HFFc6 (cell line): ENCODE measurements at places on chromosomes 2 and 18.

DNA sequence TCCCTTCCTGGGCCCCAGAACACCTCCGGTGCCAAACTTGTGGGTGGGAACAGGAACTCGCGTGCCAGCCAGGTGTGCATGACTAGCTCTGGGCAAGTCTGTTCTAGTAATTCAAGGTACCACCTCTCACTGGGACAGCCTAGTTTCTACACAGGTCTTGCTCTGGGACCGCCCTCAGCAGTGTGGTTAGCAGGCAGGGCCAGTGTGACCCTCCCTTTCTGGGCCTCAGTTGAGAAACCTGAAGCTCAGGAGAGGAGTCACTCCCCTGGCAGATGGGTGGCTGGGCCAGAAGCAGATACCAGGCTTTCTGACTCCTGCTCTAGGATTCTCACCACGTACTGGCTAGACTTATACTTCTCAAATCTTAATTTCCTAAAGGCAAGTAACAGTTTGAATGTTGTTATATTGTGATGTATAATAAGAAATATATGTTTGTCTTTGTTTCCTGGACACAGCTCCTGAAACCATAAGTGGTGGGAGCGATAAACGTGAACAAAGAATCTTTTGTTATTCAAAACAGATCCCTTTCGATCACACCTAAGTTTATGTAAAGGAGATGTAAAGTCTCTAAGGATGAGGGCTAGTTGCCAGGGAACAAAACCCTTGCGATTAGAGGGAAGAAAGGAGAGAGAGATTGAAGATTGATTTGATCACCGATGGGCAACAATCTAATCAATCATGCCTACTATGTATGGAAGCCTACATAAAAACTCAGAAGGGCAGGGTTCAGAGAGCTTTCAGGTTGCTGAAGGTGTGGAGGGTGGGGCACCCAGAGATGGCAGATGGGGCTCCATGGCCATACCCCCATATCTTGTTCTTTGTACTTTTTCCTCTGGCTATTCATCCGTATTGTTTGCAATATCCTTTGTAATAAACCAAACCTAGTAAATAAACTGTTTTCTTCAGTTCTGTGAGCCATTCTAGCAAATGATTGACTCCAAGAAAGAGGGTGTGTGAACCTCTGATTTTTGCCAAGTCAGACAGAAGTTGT, 952 bp upstream of the UGT1A6 start:
- no peak for DNase-seq

DNA sequence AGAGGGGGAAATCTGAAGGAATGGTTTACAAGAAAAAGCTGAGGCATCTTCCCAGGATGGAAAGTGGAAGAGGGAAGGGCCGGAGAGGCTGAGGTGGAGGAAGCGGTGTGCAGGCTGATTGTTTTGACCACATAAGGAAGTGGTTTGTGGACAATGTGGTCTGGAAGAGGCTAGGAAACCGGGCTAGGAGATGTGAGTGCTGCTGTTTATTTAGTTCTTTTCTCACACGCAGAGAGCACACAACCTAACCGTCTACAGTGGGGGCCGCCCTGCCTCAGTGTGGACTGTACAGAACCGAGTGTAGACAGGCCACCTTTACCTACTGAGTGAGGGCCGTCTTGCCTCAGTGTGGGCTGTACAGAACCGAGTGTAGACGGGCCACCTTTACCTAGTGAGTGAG, 251.7 kb upstream of the PXDN start:
- DNase-seq: no peak

DNA sequence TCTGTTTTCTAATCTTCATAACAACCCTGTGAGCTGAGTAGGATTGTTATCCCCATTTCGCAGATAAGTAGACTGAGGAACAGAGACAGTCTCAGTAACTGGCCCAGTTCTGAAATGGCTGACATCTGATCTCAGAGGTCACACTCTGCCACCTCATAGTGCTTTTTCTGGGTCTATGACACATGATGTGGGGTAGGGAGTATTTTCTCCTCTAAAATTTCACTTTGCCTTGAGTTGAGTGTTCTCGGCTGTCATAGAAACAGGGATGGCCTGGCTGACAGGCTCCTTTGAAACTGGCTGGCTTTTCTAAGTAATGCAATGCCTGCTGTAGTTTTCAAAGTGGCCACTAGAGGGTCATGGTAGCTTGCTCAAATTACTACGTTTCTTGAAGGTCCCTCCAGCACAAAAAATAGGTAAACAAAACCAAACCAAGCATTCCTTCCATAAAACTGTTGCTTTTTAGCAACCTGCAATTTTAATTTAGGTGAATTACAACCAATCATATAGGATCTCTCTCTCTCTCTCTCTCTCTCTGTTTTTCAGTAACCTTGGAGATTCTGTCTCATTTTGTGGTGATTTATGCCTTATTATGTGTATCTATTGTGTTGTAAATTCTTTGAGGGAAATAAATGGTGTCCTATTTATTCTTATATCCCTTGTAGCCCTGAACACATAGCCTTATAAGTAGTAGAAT, 84.2 kb upstream of the TTN start:
- DNase-seq: peak; percentile 71

- no peak for DNase-seq
Measured at GRCh38 chr18:73503326-73503725, 635.5 kb upstream of the NETO1 start.

- no peak for DNase-seq
Measured at GRCh38 chr2:117644403-117644802, 170.1 kb upstream of the DDX18 start.

DNA sequence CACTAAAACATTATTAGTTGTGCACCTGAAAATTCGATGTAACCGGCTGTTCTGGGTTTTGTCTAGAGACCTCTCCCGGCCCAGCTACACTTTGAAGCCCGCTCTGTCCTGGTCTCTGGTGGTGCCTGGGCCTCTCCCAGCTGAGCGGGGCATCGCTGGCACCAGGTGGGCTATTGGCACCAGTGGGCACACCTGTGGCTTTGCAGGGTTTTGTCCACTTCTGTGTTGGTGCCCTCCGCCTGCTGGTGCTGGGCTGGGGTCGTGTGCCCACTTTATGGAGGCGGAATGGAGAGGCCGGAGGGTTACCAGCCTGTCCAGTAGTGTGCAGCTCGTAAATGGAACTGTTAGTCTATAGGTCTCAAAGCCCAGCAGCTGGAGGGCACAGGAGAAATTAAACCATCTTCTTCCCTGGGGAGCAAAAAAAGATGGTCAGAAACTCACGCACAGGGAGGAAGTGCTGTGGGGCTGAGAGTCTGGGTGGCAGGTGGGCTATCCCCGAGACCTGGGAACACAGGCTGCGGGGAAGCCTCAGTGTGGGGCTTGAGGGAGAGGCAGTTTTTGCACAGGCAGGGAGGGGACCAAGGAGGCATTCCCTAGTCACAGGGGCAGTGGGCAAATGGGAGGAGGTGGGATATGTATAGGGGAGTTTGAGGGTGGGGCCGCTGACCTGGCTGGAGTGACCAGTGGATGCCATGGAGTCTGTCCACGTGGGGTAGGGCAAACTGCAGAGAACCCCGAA, 30.4 kb downstream of the SH3BP4 start:
- DNase-seq: no peak

GRCh38 chr2:103805746-103806145, 1043.9 kb downstream of the TMEM182 start:
- DNase-seq: no peak

DNA sequence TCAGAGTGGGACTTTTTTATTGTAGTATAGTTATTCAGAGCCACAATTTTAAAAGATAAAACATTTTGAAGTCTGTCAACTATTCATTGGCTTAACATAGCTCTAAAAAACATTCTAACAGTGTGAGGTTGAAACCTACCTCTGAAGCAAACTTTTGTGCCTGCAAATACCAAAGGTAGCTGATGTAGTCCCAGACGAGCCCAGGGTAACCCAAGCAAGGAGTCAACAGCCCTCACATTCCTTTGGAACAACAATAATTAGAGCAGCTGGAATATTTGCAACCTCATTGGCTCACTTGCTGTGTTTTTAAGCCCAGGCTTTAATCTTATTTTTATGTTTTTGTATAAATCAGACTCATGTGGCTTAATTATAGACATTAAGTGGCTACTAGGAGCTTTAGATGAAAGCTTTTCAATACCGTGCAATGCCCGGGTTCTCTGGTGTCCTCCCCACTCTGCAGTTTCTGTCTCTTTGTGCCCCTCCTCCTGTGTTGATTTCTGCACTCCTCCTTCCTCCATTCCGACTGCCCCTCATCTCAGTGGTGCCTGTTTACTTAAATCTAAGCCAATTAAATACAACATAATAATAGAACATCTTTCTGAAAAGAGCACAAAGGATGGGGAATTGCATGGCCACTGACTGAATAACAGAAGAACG, 157.9 kb upstream of the UNC80 start:
- no peak for DNase-seq

DNA sequence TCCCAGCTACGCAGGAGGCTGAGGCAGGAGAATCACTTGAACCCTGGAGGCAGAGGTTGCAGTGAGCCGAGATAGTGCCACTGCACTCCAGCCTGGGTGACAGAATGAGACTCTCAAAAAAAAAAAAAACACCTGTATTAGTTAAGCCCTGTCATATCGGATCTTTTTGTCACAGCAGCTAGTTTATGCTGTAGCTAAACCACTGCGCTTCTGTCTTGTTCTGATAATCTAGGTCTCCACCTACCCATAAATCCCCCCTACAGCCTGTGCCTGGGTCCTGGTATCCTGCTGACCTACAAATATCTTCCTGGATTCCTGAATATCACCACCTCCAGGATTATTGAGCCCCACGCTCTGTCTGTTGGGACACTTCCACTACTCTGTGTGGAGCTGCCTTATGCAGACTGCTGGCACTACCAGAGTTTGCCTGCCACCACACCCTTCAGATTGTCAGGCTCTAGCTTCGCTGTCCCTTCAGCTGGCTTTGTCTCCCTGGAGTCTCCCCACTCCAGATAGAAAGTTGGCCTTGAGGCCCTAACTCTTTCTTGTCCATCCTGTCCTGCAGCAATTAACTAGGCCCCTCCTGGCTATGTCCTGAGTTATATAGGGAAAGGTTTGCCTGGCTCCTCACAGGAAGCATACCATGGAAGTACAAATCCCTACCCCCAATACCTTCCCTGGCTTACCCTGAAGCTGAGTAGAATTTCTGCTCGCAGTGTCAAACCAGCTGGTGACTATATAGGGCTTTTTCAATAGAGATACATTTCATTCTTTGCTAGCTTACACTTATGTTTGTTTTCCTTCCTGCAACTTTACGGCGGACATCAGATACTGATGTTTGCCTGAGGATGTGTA, 136.0 kb upstream of the SERTAD2 start:
- no peak for DNase-seq

- DNase-seq: no peak
Measured at GRCh38 chr2:186612555-186613440, 22.9 kb downstream of the ITGAV start.

DNA sequence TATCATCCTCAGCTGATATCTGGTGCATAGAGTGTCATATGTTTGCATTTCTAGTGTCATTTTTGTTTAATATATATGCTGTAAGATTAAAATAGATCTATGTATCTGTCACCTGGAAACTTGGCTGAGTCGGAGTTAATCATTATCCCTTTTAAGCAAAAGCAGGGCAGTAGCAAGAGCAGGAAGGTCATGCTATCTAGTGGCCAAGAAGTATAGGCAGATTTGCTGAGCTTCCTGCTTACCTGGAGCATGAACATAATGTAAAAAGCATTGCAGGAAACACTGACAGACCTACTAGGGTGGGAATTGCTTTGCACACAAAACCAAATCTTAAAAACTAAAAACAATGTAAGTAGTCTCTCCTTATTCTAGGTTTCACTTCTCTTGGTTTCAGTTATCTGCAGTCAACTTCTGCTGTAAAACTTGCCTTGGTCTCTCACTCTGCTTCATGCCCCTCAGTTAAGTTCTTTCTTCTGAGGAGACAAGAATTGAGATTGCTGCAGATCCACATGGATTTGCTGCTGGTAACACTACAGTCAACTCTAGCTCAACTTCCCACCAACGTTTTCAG, 295.3 kb downstream of the CDH7 start:
- no peak for DNase-seq

DNA sequence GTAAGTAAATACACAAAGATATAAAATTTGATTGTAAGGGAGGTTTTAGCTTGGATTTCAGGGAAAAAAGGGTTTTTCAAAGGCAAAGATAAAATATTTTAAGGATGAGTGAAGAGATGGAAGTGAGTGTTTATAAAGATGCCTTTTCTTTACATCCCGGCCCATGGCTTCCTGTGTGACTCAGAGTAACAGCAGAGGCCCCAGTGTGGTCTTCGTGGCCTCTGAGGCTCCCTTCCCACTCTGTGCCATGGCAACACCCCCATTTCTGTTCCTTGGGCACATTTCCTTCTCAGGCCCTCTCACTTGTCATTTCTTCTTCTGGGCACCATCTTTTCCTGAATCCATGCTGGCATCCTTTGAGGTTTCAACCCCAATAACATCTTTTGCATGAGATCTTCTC, 92.6 kb upstream of the TMEM18 start:
- no peak for DNase-seq

DNA sequence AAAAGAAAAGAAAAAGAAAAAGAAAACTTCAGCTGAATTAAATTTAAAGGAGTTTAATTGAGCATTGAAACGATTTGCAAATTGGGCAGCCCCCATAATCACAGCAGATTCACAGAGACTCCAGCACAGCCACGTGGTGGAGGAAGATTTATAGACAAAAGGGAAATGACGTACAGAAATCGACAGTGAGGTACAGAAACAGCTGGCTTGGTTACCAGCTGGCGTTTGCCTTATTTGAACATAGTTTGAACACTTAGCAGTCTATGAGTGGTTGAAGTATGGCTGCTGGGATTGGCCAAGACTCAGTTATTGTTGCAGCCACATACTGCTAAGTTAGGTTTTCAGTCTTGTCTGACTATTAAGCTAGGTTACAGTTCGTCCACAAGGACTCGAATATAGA, 312.2 kb upstream of the SLC14A2 start:
- DNase-seq: no peak

DNA sequence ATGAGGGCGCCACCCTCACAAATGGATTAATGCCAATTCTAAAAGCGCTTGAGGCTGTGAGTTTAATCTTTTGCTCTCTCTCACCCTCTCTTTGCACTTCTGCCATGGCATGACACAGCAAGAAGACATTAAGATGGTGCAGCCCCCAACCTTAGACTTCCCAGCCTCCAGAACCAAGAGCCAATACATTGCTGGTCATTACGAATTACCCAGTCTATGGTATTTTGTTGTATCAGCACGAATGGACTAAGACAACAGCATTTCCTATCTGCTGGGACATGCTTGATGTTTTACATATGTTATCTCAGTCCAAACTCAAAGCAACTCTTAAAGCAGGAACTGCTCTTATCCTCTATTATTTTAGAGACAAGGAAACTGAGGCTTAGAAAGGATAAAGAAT, 222.9 kb downstream of the STK39 start:
- no peak for DNase-seq

GRCh38 chr2:28637066-28638047, 114.3 kb upstream of the PPP1CB start:
- no peak for DNase-seq

DNA sequence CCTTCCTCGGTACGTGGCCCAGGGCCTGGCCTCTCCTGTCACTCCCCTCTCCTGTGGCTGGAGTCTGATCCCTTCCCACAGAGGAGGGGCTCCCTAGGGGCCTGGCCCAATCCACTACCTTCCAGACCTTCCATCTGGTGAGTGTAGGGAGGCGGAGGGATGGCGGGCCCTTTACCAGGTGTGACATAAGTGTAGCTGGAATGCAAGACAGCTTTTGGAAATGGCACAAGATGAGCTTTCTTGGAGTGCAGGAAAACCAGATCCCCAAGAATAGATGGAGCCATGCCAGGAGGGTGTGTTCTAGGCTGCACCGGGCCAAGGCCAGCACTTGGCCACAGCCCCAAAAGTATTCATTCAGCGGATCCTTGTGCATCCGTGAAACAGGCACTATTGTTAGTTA, 30.1 kb downstream of the IGFBP5 start:
- no peak for DNase-seq
